ENCODE measurements at places on chromosomes 16 and 17.

DNA sequence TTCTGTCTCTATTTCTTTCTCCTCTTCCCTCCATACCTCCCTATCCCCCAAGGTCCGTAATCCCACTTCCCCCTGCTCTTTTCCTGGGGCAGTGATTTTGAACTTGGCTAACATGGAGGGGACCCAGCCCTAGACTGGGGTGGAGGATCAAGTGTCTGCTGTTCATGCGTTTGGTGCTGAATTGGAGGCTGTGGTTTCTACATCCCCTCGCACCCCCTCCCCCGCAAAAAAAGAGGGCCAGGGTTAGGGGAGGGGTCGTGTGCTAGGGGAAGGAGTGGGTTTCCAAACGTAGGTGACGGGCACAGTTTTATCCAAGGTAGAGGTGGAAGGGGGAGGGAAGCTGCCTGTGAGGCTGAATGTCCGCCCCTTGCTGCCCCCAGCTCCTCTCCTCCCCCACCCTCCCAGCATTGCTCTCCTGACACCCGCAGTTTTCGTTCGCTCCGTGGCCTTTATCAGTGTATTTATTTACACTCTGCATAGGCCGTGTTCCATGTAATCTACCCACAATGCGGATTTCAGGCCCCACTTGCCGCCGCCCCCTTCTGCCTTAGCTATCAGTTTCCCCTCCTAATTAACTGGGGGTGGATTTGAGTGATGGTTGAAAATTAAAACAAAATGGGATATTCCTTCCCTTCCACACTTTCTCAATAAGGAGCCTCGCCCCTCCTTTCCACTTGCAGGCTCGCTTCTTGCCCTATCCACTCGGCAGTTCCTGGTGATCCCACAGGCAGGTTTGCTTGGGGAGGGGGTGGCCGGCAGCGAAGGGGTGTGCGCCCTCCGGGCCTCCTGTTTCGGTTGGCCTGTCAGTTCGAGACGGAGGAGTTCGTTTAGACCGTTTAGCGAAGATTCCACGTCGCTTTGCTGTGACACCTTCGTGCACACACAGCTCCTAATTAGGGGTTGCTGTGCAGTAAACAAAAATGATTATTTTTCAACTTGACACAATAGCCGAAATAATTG is 2.0 kb downstream of the GNAO1 start:
- no peak for DNase-seq

- DNase-seq, result no peak
Observed at GRCh38 chr16:13234999-13235398, 333.6 kb downstream of the SHISA9 start.

DNA sequence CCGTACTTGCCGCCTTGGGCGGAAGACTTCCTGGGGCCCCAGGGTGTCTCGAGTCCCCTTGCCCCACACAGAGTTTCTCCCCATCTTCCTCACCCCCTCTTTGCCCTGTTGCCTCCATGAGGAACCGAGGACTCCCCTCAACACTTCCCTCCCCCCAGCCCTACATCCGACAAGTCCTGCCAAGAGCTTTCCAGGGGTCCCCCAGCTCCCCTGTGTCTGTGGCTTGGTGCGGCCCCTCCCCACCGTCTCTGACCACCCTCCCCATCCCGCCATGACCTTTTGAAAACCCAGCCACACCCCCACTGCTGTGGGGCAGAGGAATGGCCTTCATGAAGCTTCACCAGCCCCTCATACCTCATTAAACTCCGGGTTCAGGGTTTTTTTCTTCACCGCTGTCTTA is 11.4 kb downstream of the SCGB1C2 start:
- no peak for DNase-seq

DNA sequence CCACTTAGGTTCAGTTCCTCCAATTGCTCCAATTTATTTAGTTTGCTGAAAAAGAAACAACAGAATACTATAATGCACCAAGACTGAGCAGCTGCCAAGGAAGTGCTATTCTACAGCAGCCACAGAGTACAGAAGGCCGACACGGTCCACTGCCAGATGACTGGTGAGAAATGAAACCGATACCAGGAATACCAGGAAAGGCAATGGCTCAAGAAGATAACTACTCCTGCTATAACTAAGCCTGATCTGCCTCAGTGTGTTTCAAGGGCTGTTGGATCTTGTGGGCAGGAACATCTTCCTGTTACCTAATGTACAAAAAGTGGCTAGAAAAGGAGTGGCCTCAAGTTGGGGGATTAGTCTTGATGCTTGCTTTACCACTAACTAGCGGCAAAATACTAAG is 32.8 kb downstream of the MARVELD3 start:
- no peak for DNase-seq

DNA sequence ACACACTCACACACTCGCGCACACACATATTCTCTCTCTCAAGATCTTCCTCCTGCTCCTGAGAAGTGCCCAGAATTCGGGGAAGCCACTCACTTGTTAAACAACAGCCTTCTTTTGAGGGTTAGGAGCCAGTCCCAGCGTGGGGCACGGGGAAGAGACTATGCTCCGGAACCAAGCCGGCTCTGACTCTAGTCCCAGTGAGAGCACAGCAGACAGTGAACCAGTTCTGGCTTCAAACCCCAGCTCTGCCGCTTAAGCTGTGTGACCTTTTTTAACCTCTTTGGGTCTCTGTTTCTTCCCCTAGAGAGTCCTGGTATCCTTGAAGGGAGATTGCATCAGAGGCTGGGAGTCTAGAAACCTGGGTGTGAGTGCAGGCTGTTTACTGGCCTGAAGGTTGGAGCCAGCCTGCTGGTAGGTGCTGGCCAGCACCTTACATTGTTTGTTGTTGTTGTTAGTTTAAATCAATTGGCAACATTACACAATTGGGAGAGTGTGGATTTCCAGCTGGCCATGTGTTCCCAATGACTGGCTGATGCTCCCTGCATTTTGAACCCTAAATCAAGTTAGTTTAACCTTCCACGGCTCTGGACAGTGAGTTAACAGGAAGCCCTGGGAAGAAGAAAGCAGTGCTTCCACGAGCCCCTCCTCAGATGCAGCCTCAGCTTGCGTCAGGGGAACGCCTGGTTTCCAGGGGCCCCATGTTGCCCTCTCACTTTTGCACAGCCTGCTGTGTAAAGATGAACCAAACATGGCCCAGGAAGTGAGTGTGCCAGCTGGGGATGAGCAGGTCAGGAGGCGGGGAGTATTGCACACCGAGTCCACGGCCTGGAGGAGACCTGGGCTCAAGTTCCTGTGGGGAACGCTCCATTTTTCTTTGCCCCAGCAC is 71.5 kb downstream of the GAS7 start:
- DNase-seq, result no peak

GRCh38 chr17:80308692-80309517 is 48.3 kb downstream of the RNF213 start:
- DNase-seq, result no peak

- no peak for DNase-seq
Observed at GRCh38 chr16:82995286-82995923, 368.6 kb downstream of the CDH13 start.

GRCh38 chr17:6147042-6147441 is 76.9 kb downstream of the WSCD1 start:
- DNase-seq, result no peak

Data from stimulated activated CD8-positive, alpha-beta memory T cell treated with anti-CD3 and anti-CD28 coated beads, Interleukin-12 subunit alpha, Interleukin-12 subunit beta, amount 100 ng/mL, for 1 hour (primary cell).